SHP77 (cell line): ENCODE measurements at places on chromosomes 1 and 21.

GRCh38 chr1:24972221-24972914 is 42.3 kb upstream of the RUNX3 start:
- no peak for DNase-seq

GRCh38 chr1:41467673-41468072 is 16.8 kb downstream of the EDN2 start:
- DNase-seq: no peak

DNA sequence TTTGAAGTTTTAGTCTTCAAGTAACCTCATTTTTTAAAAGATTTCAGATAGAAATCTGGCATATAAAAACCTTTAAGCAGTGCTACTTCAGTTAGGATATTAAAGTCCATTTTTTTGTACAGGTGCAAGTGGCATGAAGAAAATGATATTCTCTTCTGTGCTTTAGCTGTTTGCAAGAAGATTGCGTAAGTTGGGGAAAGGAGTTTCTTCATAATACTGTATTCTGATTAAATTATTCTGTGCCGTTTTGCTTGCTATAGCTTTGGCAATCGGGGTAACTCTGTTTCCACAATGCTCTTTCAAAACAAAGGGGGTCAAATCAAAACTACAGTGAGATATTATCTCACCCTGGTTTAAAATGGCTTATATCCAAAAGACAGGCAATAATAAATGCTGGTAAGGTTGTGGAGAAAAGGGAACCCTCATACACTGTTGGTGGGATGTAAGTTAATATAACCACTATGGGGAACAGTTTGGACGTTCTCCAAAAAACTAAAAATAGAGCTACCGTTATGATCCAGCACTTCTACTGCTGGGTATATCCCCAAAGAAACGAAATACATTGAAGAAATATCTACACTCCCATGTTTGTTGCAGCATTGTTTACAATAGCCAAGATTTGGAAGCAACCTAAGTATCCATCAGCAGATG is 27.1 kb downstream of the MAEL start:
- DNase-seq: no peak

DNA sequence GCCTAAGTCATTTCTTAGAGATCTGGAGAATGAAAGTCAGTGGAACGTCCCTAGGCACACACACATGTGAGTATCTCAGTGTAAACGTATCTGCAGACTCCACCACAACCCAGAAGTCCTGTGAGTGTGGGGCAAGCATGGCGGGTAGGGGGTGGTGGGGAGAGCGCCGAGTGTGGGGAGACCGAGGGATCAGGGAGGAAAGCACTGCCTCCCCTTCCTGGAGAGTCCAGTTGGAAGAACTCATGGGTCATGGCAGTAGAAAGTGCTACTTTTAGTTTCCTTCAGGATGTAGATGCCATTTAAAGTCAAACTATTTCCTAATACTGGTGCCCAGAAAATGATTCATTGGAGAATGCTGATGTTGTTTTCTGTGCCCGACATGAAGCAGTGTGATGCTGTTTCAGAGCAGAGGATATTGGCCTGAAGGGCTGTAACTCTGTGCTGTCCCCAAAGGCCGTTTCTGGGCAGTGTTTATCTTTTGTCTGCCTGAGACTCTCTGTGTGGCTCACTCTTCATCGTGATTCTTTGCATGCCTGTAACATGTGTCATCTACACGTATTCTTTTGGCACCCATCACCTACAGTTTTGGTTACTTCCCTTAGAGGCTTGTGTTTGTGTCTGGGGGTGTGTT is 45.7 kb upstream of the TSPAN2 start:
- DNase-seq: no peak

- no peak for DNase-seq
Measured at GRCh38 chr1:227685807-227686206, 49.3 kb downstream of the JMJD4 start.

DNA sequence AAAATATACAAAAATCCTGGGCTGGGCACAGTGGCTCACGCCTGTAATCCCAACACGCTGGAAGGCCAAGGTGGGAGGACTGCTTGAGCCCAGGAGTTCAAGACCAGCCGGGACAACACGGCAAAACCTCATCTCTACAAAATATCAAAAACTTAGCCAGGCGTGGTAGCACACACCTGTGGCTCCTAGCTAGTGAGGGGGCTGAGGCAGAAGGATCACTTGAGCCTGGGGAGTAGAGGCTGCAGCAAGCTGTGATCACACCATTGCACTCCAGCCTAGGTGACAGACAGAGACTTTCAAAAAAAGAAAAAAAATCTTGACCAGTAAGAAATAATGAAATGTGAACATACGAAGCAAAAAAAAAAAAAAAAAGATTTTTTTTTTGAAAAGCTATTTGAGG is 52.1 kb downstream of the ARID4B start:
- no peak for DNase-seq

GRCh38 chr1:240575981-240576662 is 35.8 kb downstream of the GREM2 start:
- no peak for DNase-seq

GRCh38 chr1:28099050-28099769 is 10.8 kb upstream of the EYA3 start:
- no peak for DNase-seq

DNA sequence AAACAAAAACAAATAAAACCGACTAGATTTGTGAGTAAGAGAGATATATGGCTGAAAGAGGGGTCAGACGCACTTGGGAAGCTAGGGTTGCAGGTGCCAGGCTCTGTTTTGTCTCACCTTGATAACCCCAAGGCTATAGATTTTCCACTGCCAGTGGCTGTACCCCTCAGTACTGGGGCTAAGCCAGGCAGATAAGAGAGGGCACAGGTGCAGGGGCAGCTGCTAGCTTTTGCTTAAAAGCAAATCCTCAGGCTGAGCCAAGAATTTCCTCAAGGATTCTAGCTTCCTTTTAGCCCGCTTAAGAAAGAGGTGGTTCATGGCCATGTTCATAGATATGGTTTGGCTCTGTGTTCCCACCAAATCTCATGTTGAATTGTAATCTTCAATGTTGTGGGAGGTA is 57.9 kb downstream of the OVGP1 start:
- no peak for DNase-seq

DNA sequence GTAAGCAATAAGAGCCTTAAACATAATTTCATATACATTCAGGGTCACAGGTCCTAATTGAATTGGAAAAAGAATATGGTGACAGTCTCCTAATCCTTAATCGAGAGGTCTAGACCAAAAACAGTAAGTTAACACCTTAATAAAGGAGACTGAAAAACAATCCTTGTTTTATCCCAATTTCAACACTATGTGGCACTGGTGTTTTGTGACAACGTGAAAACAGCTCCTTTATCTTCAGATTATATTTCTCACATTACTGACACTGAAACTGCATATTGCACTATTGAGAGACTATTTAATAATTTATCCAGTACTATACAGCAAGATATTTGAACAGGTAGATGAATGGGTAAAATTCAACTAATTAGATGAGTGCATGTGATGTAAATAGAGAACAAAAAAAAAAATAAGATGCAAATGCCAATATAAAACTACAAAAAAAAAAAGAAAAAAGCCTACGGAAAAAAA is 34.1 kb downstream of the TP53BP2 start:
- DNase-seq: no peak

DNA sequence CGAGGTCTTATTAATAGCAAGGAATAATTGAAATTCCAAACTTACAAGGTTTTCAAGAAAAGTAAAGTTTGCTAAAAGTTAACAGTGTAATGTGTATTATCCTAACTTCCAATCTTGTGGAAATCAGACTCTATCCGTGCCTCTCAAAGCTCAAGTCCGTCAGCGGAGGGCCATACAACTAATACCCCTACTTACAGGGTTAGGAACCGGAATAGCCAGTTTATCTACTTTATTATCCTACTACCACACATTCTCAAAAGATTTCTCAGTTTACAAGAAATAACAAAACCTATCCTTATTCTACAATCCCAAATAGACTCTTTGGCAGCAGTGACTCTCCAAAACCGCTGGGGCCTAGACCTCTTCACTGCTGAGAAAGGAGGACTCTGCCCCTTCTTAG is 457.8 kb downstream of the PTPRC start:
- no peak for DNase-seq

- DNase-seq: no peak
Measured at GRCh38 chr1:66300280-66300971, 233.5 kb upstream of the SGIP1 start.

DNA sequence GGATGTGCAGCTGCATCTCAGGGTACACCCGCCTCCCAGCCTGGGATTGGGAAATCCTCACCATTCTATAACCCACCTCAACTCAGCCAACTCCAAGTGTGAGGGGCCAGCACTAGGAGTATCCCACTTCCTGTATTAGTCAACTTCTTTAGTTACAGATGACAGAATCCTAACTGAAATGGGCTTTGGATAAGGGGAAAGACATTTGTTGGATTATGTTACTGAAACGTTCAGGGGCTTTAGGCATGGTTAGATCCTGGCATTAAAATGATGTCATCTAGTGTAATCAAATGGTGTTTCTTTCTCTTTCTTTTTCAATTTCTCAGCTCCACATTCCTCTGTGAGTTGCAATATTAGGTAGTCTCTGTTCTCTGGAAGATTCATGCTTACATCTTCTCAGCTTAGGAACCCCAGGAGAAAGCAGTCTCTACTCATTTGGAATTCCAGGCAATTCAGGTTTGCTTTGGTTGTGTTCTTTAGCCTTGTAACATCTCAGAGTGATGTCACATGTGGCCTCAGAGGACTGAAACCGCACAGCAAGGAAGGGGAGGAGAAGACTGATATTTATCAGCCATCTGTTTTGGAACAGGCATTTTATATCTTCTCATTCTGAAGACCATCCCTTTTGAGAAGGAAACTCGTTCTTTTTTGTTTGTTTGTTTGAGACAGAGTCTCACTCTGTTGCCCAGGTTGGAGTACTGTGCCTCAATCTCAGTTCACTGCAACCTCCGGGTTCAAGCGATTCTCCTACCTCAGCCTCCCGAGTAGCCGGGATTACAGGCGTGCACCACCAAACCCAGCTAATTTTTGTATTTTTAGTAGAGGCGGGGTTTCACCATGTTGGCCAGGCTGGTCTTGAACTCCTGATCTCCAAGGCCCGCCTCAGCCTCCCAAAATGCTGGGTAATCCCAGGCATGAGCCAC is 18.9 kb upstream of the TMEM54 start:
- no peak for DNase-seq

- DNase-seq: no peak
Measured at GRCh38 chr1:30525971-30526651, 197.3 kb downstream of the MATN1 start.

GRCh38 chr21:31714741-31715365 is 17.1 kb downstream of the SCAF4 start:
- no peak for DNase-seq

- no peak for DNase-seq
Measured at GRCh38 chr21:15289246-15289645, 224.4 kb upstream of the NRIP1 start.

- DNase-seq: no peak
Measured at GRCh38 chr1:102572637-102573036, 535.7 kb downstream of the COL11A1 start.

- no peak for DNase-seq
Measured at GRCh38 chr1:61192663-61193330, 110.4 kb downstream of the NFIA start.

- no peak for DNase-seq
Measured at GRCh38 chr1:153928791-153929341, 6.1 kb upstream of the GATAD2B start.

DNA sequence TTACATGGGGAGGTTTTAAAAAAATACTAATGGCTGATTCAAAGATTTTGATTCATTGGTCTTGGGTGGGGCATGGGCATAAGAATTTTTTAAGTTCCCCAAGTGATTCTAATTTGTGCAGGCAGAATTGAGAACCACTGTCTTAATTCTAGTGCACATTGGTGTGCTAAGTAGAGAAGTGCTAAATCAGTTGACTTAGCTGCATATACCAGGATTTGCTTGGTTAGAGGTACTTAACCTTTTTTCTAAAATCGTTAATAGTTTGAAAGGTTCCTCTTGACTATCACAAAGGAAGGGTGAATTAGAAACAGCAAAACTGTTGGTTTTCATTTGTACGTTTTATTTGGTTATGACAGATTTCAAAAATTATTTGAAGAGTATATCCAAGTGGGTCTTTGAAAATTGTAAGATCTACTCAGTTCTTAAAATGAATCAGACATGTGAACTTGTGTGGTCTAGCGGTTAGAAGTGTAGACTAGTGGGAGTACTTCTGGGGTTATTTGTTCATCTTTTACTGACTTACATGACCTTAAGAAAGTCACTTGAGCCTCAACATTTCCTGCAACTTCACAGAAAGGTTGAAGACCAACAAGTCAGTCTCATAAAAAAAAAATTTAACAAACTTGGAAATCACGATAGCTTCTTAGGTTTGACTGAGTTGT is 66.7 kb downstream of the RPAP2 start:
- no peak for DNase-seq

DNA sequence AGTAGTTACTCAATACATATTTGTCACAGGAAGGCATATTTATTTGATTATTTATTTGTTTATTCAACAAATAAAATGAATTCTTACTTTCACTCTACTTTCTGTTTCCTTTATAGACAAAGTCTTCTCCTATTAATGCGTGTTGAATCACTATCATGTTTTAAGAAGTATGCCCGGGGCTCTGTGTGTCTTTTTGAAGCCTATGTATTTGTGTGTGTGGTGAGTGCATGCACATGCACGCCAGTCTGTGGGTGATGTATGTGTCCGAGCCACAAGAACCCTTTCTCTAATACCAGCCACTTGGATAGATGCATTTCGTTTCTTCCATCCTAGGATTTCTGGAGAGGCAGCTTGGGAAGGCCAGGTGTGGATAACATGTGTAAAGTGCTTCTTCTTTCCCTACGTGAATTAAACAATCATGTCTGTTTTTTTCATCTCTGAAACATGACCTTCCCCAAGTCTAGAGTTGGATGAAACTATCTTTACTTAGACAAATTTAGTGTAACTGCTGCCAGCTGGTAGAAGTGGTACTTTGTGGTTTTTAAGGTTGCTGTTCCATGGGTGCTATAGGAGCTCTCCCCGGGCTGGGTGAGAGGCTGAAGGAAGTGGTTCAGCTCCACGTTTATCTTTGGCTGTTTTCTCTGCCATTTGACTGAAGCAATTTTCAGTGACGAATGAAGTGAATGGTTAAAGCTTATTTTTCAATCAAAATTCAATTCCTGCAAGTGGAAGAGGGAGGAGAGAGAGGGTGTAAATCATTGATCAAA is 46.8 kb upstream of the PPM1J start:
- DNase-seq: no peak

GRCh38 chr21:42560517-42561179 is 47.0 kb downstream of the SLC37A1 start:
- no peak for DNase-seq

GRCh38 chr1:86477682-86478081 is 9.0 kb downstream of the CLCA1 start:
- no peak for DNase-seq

DNA sequence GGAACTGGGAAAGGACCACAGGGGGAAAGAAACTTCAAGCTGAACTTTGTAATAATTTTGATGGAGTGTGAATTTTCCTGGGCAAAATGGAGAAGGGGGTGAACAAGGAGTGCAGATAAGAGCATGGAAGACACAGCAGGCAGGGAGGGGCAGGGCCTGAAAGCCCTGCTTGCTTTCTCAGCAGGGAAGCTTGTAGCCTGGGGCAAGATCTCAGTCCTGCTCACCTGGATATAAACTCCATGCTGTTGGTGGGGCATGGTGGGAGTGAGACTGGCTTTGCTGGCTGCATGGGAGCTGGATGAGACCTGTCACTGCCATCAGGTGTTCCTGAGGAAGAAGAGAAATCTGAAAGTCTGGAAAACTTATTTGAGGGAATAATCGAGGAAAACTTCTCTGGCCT is 58.7 kb upstream of the RC3H1 start:
- no peak for DNase-seq
